Smooth muscle cell of the pulmonary artery (primary cell): ENCODE measurements at places on chromosomes 6 and 20. TPM values are rescaled to one million over a fixed set of nuclear protein-coding genes. Genes with fewer than 3 reads are reported as not detected.

The RBM24 gene
- 2.9 and 6.3 TPM in 2 replicates for total RNA-seq

The KHDC1L gene
- total RNA-seq, result not detected in 2 replicates

The HDDC2 gene
- total RNA-seq, result 50.7 and 63.5 TPM in 2 replicates

The LY6G6F gene
- not detected in 2 replicates for total RNA-seq

The ARHGAP18 gene
- 27.3 and 50.0 TPM in 2 replicates for total RNA-seq

The STX7 gene
- 44.4 and 79.2 TPM in 2 replicates for total RNA-seq

The LAMA2 gene
- 75.8 and 85.8 TPM in 2 replicates for total RNA-seq

The TUBB1 gene
- 0.03 TPM in 1 of 2 replicates, not detected in the other for total RNA-seq

The CLPSL2 gene
- total RNA-seq, result not detected in 2 replicates

The ADAT2 gene
- total RNA-seq, result 2.5 and 4.1 TPM in 2 replicates

The ISM1 gene
- under 0.01 and 0.07 TPM in 2 replicates for total RNA-seq

The WFDC5 gene
- not detected in 2 replicates for total RNA-seq

The HLA-DRA gene
- 0.07 and 5.2 TPM in 2 replicates for total RNA-seq

The C20orf141 gene
- total RNA-seq, result not detected in 2 replicates
